ENCODE measurements at places on chromosomes 3 and 15.

DNA sequence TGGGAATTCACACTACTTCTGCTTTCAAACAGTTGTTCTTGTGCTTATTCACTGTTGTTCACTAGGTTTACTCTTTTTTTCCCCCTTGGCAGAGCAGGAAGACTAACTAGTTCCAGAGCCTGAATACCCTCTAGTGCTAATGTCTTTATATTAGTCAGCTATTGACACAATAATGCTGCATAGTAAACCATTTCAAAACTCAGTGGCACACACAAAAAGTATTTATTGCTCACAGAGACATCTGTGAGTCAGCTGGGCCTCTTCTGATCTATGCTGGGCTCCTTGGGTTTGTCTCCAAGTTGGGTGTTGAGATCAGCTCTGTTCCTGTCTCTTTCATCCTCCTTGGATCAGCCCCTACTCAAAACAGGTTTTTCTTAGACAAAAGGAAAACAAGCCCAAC, 51.1 kb downstream of the RSRC1 start:
- no peak for DNase-seq

DNA sequence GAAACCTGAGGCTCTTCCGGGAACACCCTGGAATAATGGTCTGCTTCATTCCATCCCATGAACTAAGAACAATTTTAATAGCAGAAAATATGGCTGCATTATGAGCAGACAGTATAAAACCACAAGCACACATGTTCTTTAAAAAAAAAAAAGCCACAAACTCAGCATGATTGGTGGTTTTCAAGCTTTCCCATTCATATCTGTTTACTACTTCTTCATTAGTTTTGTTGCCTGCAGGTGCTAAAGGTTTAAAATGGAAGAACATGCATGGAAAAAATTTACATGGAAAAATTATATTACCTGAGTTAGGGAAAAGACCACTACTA, 137.9 kb upstream of the HES1 start:
- no peak for DNase-seq

- DNase-seq, result no peak
Measured at GRCh38 chr3:16670191-16670590, 65.0 kb upstream of the DAZL start.

GRCh38 chr3:30167541-30168011, 438.8 kb upstream of the TGFBR2 start:
- no peak for DNase-seq

GRCh38 chr15:33209575-33210481, 15.3 kb upstream of the FMN1 start:
- DNase-seq, result no peak

- DNase-seq, result no peak
Measured at GRCh38 chr3:123379041-123379830, 69.7 kb downstream of the ADCY5 start.

GRCh38 chr15:75761446-75762356, 49.1 kb upstream of the CSPG4 start:
- no peak for DNase-seq

- DNase-seq, result no peak
Measured at GRCh38 chr3:42210726-42211125, 55.3 kb downstream of the CCK start.

GRCh38 chr3:1774597-1774996, 324.1 kb upstream of the CNTN4 start:
- no peak for DNase-seq

- DNase-seq, result no peak
Measured at GRCh38 chr3:55431041-55431440, 56.1 kb downstream of the WNT5A start.

GRCh38 chr3:115851571-115851970, 228.3 kb downstream of the GAP43 start:
- no peak for DNase-seq

DNA sequence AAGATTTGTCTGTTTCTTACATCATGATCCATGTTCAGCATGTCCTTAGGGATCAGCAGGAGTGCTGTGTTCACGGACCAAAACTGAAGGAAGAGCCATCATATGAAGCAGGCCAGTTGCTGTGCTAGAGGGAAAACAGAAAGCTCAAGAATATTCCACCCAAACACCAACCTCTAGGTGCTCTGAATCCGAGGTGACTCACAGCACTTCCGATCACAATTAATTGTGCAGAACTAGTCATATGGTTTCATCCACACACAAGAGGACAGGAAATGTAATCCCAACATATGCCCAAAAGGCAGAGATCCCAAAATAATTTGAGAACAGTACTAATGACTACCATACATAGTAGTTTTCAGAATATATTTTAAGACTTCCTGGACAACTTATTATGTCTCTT, 257.9 kb upstream of the KCNH8 start:
- DNase-seq, result no peak

GRCh38 chr15:60673918-60674558, 195.1 kb upstream of the ICE2 start:
- peak; percentile 54 for DNase-seq

DNA sequence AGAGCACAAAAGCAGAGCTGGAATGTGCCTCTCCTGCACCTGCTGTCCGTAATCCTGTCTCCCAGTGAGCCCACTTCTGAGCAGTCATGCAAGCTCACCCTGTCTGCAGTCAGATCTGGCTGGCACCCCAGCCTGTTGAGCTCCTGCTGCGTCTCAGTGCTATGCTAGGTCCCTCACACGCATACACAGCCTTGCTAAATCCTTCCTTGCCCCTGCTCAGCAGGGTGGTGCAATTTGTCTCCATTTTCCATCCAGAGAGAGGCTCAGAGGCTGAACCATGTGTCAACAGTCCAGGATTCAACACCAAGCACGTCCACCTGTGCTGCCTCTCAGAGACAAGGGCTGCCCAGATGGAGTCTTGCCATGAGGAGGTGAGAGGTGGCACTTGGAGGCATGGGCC, 11.0 kb downstream of the POMGNT2 start:
- DNase-seq, result peak; percentile 17

GRCh38 chr3:45182915-45183871, 37.0 kb upstream of the CDCP1 start:
- DNase-seq, result no peak

DNA sequence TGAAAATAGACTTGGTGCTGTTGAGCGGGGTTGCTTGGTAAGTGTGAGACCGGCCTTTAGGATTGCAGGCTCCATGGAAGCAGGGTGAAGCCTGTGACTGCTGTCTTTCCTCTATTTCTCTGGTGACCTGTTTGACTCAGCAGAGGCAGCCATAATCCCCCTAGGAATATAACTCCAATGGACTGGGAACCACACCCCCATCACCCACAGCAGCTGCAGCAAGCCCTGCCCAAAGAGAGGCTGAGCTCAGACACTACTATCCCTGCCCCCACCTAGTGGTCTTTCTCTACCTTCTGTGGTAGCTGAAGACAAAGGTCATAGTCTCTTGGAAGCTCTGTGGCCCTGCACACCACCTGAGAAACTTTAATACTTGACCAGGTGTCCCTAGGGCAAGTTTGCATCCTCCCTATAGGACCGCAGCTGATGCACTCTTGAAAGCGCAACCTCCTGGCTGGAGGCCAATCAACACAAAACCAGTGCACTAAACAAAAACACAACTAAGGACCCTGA, 133.6 kb upstream of the MRPL3 start:
- no peak for DNase-seq

DNA sequence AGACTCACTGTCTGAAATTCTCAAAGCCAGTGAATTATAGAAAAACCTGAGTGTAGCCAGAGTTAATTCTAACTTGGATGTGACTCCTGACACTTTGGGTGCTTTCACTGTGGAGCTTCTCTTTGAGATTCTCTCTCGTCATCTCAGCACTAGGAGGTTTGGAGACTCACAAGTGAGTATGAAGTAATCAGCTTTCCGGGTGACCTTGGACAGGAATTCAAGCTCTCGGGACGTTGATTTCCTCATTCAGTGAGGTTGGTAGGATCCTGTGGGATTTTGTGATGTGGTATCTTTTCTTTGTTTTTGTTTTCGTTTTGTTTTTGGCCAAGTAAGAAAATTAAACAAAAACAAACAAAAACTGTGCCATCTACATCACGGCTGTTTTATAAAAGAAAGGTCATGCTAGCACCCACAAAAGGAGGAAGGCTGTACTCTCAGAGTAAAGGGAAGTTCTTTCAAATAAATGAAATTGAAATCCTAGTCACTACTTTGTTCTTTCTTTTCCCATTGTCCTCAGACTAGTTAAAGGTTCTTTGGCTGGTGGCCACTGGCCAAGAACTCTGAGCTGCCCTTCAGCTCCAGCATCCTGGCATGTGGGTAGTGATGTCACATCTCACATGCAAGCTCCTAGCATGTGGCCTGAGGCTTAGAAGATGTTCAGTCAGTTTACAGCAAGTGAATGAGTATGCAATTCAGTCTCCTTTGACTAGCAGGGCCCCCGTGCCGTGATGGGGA, 263.3 kb upstream of the TPM1 start:
- no peak for DNase-seq

DNA sequence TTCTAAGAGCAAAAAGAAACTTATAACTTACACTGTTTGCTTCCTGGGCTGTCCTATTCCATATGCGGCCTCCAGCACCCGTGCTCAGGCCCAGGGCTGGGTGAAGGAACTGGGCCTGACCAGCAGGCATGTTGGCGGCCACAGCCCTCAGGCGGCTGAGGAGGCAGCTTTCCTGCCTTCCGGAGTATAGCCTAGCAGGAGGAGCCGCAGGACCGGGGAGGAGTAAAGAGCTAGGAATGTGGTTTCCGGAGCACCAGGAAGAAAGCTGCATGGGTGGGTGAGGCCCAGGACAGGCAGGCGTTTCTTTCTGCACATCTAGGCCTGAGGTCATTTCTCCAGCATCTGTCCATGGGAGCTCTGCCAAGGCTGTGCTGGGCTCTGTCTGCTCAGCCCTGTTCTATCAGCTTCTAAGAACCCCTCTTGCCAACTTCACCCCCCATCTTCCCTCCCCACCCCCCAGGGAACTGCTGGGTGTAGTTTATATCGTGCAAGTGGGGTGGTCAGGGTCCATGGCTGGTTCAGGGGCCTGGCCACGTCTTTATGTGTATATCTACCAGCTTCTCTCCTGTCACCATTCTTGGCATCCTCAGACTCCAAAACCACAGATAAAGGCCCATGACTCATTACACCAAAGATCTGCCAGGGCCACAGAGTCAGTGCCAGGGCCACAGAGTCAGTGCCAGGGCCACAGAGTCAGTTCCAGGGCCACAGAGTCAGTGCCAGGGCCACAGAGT, 7.8 kb upstream of the KIF7 start:
- peak; percentile 46 for DNase-seq

- peak; percentile 54 for DNase-seq
Measured at GRCh38 chr15:98085003-98085639, 124.6 kb downstream of the ARRDC4 start.

DNA sequence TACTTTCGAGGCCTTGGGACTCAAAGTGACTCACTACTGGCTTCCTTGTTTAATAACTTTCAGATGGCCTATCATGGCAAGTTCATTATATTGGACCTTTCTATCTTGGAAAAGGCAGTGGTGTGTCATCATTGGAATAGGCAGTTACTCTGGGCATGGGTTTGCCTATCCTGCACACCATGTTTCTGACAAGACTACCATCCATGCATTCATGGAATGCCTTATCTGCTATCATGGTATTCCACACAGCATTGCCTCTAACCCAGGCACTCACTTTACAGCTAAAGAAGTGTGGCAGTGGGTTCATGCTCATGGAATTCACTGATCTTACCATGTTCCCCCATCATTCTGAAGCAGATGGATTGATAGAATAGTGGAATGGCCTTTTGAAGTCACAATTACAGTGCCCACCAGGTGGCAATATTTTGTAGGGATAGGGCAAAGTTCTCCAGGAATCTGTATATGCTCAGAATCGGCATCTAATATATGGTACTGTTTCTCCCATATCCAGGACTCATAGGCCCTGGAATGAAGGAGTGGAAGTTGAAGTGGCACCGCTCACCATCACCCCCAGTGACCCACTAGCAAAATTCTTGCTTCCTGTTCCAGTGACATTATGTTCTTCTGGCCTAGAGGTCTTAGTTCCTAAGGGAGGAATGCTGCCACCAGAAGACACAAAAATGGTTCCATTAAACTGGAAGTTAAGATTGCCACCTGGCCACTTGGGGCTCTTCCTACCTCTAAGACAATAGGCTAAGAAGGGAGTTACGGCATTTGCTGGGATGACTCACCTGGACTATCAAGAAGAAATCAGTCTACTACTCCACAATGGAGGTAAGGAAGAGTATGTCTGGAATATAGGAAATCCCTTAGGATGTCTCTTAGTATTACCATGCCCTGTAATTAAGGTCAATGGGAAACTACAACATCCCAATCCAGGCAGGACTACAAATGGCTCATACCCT, 1161.4 kb downstream of the SI start:
- DNase-seq, result no peak

- DNase-seq, result no peak
Measured at GRCh38 chr3:66320390-66320789, 99.6 kb downstream of the SLC25A26 start.

DNA sequence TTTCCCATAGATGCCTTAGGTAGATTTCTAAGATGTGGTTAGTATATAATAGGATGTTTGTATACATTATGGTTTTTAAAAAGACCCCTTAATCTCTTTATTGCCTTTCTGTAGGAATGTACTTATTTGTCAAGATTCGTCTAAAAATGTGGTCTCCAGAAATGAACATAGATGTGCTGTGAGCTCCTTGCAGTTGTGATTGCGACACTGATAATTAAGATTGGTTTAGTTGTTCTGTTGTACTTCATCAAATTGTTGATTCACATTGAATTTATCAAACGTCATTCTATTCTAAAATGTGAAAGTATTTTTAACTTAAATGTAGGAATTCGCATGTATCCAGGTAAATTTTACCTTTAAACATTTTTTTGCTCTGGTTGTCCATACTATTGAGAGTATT, 51.2 kb downstream of the CMC1 start:
- no peak for DNase-seq

- no peak for DNase-seq
Measured at GRCh38 chr3:49709852-49710251, 9.6 kb downstream of the AMIGO3 start.

DNA sequence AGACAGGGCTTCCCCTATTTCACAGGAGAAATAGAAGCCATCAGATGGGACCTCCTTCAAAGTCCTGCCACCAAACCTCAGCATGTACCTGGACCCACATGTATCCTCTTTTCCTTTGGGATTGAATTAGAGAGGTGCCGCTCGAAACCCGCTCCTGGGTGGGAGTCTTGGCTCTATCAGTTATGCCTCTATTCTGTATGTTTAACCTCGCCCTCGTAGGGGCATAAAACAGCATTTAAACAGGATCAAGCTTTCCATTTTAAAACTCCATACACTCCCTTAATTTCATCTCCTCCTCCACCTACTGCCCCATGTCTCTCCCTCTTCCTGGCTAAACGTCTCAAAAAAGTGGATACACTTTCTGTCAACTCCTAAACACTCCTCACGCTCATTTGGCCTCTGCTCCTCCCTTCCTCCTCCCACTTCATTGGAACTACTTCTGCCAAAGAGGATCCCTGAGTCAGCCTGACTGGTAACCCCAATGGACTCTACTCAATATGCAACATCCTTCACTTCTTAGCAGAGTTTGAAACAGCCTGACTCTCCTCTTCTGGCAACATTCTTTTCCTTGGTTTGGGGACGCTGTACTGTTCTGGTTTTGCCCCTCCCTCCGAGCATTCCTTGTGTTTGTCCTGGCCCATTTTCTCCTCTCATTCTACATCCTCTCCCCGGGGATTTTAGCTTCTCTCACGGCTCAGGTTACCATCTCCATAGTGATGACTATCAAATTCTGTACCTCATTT, 23.0 kb upstream of the MUC20 start:
- no peak for DNase-seq

- DNase-seq, result no peak
Measured at GRCh38 chr3:61774279-61774890, 213.0 kb downstream of the PTPRG start.

GRCh38 chr15:52258461-52258860, 37.1 kb downstream of the MYO5C start:
- no peak for DNase-seq

GRCh38 chr15:61195116-61196002, 33.7 kb downstream of the RORA start:
- no peak for DNase-seq

GRCh38 chr3:14784087-14784681, 34.6 kb upstream of the FGD5 start:
- no peak for DNase-seq
